DMS79 treated with DMSO at 0.1 percent for 48 hours (cell line): ENCODE measurements at places on chromosomes 4 and X.

- peak; percentile 18 for DNase-seq
Observed at GRCh38 chr4:109560687-109561461, 828 bp downstream of the MCUB start.

DNA sequence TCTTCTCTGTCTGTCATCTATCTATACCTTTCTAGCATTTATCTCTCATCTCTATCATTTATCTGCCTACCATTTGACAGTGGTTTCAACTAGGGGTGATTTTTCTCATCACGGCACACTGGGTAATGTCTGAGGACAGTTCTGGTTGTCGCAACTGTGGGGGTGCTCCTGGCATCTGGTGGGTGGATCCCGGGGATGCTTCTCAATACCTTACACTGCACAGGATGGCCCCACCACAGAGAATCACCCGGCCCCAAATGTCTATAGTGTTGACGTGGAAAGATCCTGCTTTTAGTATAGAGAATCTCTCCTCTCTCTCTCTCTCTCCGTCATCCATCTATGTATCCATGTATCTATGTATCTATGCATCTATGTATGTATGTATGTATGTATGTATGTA is 7.2 kb downstream of the P2RY8 start:
- DNase-seq = no peak

- DNase-seq = no peak
Observed at GRCh38 chr4:125741825-125742452, 427.2 kb downstream of the FAT4 start.

GRCh38 chr4:116520886-116521285 is 564.5 kb downstream of the TRAM1L1 start:
- DNase-seq = no peak

DNA sequence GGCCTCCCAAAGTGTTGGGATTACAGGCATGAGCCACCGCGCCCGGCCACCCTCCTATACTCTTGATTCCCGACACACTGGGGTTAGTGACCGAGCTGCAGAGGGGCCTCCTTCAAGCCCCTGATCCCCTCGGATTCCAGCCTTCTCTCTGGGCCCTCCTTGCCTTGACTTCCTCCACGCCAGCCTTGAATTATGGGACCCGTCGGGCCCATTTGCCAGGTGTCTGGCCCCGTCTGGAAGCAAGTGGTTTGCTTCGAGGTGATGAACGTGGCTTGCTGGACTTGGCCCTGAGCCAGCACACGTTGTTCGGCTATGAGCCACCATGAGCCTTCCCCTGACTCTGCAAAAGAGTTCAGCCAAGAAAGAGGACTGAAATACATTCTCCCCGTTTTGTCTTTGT is 37.4 kb upstream of the GRPEL1 start:
- no peak for DNase-seq

DNA sequence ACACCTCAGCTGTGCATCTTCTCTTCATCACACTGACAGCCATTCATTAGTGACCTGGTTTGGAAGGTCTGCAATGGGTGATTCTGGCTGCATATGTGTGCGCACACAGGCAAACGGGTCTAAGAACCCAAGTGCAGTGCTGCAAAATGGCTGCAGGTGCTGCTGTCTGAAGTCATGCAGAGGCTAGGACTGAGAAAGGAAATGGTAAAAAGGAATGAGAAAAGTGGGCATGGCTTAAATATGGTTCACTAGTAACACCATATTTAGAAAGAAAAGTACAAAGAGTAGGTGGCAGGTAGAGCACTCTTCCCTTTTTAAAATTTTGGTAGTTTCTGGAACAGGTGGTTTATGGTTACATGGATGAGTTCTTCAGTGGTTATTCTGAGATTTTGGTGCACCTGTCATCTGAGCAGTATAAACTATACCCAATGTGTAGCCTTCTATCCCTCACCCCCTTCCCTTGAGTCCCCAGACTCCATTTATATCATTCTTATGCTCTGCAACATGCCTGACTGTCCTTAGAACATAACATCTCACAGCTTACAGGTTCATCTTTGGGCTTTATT is 78.4 kb downstream of the CCNG2 start:
- no peak for DNase-seq

DNA sequence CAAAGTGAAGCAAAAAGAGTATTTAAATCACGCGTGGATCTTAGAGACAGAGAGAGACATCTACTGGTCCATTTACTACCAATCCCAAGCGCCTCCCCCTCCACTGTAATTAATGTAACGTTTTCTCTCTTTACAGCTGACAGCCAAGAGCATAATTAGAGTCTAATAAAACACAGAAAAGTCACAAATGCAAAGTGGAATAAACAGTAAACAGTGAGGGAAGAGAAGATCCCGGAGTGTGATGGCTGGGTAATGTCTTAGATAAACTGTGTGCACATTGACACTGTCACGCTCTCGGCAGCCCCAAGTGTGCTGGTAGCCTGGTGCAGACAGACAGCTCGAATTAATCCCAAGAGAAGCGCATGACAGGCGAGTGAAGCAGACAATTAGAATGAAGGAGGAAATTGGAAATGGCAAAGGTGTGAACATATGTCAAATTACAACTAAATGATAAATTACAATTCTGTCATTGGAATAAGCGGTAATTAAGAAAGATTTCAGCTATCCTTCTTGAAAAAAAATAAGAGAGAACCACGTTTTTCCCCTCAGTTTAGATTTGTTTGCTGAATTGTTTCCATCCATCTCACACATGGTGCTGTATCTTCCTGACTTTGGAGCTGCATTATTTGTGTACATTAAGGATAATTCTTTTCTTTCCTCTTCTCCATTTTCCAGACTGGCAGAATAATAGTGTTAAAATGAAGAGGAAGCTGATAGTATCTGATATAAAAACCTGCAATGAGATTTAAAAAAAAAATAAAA is 100.1 kb downstream of the CXXC4 start:
- DNase-seq = no peak

DNA sequence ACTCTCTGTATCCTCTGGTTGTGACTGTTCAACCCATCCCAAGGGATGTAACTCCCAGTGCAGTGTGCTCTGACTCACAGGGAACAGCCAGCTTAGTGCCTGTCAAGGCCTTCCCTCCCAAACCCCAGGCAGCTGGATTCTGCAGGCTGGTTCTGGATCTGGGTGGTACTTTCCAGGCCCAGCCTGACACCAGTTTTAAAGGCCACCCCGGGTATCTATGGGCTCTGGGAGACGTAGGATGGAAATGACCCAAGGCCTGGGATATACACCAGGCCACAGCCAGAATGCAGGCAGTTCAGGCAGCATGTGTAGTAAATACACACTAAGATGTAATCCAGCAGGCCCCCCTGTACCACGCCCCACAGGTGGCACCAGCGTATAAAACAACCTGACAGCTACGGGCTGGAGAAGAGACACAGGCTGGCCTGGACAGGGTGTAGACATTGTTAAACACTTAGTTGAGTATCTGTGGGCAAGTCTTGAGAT is 64.2 kb downstream of the SPINK2 start:
- no peak for DNase-seq

DNA sequence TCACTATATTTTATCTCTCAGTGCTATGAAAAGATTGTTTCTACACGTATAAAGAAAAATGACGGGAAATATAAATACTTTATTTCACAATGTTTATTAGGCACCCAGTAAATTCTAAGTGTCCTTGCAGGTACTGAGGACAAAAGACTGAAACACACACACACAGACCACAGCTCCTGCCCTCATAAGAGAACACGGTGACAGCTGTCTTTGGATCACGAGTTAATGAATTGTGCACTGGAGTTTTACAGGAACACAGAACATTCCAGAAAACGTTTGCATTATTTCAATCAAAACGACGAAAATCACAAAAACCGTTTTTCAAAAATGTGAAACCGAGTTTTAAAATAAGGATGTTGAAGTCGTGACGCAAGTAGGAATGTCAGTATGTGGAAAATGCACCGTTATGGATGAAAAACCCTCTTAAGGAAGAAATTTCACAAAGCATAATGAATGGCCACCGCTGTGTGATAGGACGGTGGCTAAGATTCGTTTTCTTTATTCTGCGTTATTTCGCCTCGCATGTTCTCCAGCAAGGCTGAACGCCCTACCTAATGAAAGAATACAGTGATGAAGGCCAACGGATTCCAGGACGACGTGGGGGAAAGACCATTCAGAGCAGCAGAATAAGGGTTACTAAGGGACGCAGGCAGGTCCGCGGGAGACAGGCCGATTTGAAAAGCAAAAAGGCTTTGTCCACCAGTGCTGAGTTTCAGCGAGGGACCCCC is 24.2 kb downstream of the FAM156A start:
- no peak for DNase-seq

GRCh38 chr4:72744103-72744725 is 175.2 kb upstream of the ADAMTS3 start:
- no peak for DNase-seq

DNA sequence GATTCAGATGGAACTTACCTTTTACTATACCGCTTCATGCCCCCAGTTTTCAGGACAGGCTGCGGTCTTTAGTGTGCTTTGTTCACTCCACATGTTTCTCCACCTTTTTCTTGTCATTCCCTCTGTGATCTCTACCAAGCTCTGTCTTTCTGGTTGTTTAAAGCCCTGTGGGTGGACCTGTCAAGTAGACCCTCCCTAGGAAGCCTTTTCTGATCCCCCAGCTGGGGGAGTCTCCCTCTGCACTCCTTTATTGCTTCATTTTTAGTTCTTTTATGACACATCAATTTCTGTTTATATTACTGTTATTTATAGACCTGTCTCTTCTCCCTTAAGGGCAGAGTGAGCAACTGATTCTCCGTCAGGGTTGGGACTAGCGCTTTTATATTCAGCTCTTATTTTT is 150.2 kb downstream of the C4orf33 start:
- no peak for DNase-seq

- peak; percentile 42 for DNase-seq
Observed at GRCh38 chr4:128787509-128788311, 21.8 kb upstream of the JADE1 start.

GRCh38 chr4:119597377-119597776 is 31.2 kb downstream of the PDE5A start:
- DNase-seq = no peak

- DNase-seq = no peak
Observed at GRCh38 chr4:7212101-7212674, 19.9 kb downstream of the SORCS2 start.

- DNase-seq = no peak
Observed at GRCh38 chr4:160373911-160374310, 1271.0 kb downstream of the RAPGEF2 start.

DNA sequence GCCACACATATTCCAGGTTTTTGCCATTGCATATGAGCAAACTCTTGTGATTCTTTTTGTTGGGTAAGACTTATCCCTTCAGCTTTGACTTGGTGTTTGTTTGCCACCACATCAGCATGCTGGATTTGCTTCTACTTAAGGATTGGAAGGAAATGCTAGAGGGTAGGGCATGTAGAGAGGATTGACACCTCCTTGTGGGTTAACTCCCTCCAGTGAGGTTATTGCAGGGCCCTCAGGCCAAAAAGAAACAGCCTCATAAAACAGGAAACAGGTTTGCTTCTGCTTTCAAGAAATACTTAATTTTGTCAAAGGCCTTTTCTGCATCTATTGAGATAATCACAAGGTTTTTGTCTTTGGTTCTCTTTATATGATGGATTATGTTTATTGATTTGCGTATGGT is 15.2 kb upstream of the INPP4B start:
- no peak for DNase-seq

DNA sequence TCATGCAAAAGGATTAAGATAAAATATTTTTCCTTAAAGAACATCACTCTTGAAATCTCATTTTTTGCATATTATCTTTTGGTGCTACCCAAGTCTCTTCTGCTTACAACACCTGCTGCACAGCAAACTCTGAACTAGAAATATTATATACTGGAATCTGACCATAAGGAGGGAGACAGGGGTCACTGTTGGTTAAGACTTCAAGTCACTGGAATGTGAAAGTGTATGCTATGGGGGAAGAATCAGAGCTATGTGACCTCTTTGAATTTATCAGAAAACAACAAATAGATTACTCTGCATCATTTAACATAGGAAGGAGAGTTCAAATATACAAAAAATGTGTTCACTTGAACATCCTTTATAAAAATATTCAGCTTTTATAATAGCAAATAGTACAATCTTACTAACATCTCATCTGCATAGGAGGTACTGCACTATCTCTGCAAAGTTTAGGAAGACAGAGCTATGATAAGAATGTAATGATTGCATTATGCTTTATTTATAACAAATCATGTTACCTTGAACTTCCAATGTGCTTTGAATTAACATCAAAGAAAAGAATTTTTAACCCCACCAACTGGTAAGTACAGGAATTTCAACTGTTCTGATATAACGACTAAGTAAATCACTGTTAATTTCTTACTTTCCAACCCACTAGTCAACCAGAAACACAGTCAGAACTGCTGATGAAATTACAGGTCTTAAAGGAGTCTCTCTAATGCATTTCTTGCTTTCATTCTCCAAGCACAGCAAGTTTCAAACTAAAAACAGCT is 69.8 kb downstream of the ZNF827 start:
- DNase-seq = no peak

GRCh38 chrX:31233941-31234496 is 162.2 kb upstream of the FTHL17 start:
- DNase-seq = no peak

DNA sequence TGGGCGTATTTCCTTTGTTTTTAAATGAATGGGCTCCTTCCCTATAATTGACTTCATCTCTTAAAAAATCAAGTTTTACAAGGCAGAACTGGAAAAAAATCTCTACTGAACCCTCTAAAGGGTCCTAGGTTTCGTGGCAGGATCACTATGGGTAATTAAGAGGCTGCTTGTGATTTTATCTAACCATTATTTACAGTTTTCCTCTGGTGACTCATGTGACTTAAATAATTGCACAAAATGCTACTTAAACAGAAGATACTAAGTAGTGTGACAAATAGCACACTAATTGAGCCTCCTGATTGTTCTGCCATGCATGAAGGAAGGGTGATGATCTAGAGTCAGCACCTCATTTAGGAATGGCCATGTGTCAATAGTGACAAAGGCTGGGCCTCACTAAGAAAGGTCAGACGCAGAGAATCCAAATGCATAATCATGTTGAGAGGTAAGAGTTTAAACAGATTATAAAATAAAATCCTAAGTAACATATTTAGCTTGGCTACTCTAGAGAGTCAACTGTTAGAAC is 35.5 kb downstream of the OFD1 start:
- DNase-seq = peak; percentile 11

DNA sequence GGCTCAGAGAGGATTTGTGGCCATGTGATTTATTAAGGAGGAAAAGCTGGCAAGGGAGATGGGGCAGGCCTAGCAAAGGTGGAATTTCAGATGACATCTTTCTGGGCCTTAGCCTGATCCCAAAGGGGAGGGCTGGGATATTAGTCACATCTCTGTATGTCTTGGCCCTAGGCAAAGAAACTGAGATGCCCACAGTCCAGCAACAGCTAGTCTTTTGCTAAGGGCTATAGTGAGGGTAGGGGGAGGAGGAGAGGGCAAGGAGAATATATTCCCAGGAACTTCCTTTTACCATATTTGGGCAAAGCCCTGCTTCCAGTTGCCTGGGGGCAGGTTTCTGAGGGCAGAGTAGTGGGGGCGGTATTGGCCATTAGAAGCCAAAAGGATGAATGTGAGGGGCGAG is 209.8 kb upstream of the NR3C2 start:
- DNase-seq = no peak

- no peak for DNase-seq
Observed at GRCh38 chrX:16282209-16282608, 114.9 kb downstream of the MAGEB17 start.

- no peak for DNase-seq
Observed at GRCh38 chr4:36997727-36998126, 246.8 kb upstream of the NWD2 start.

GRCh38 chr4:54118850-54119589 is 19.1 kb downstream of the GSX2 start:
- no peak for DNase-seq

- DNase-seq = no peak
Observed at GRCh38 chr4:70177090-70177489, 18.4 kb upstream of the ODAM start.
